Activated CD4-positive, alpha-beta T cell treated with anti-CD3 and anti-CD28 coated beads, Interleukin-2, amount 50 U/mL, for 16 hours (primary cell): ENCODE measurements at places on chromosomes 2 and 18.
A peak's percentile ranks its signal among the peaks of the same experiment; 100 is the strongest.

- peak; percentile 54 for DNase-seq
Measured at GRCh38 chr2:230589497-230590015, 123.1 kb upstream of the CAB39 start.

GRCh38 chr2:84115173-84115857 lies 343.8 kb downstream of the SUCLG1 start:
- DNase-seq, result peak; percentile 23

GRCh38 chr2:1140389-1141003 lies 189.8 kb downstream of the SNTG2 start:
- peak; percentile 34 for DNase-seq

- no peak for DNase-seq
Measured at GRCh38 chr18:44871771-44872170, 191.1 kb downstream of the SETBP1 start.

DNA sequence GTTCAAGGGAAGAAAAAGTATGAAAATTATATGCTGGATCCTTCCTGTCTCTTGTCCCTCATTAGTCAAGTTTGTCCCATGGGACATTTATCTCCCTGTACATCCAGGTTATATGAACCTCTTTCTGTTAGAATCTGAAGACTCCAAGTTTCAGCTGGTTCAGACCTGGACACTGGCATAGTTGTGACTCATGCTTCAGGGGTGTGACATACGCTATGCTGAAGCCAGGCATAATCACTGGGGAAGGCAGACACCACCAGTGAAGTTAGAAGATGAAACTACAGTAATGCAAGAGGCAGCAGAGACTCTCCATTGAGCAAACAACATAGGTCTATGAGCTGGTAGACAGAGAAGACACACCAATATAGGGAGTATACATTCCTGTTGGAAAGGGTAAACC lies 269.7 kb upstream of the SLC8A1 start:
- DNase-seq, result no peak

GRCh38 chr18:31380912-31381311 lies 4.3 kb downstream of the DSG4 start:
- DNase-seq, result no peak

GRCh38 chr2:175218551-175218950 lies 37.0 kb upstream of the ATP5MC3 start:
- DNase-seq, result no peak

GRCh38 chr2:224551693-224552092 lies 33.5 kb downstream of the CUL3 start:
- no peak for DNase-seq

DNA sequence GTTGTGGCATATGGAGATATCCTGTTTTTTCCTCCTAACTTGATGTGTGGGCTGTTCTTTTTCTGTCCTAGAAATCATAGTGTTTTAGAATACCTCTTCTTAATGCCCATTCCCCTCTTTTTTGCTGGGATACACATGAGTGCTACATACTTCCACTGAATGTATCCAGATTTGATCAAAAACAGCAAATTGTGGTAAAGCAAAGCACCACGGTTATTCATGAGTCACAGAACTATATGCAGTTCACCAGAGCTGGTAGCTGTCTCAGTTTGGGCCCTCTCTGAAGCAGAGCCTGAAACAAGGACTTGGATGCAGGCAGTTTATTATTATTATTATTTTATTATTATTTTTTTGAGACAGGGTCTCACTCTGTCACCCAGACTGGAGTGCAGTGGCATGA lies 69.9 kb upstream of the CTLA4 start:
- DNase-seq, result no peak

DNA sequence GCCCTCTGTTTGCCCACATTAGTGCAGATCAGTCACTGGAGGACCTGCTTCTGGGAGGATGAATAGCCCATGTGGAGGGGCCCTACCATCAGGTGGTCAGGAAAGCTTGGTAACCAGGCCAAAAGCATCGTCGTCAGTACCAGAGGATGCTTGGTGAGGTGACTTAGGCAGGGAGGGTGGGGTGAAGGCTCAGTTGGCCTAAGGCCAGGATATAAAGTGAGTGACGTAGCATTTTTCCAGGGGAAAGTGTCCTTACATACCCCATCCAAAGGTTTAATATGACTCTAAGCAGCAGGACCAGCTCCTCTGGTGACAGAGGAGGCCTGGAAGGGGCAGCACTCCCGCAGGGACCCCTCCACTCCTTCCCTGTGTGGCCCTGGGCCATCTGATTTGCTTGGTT lies 27.7 kb upstream of the DNMT3A start:
- DNase-seq, result no peak

- no peak for DNase-seq
Measured at GRCh38 chr2:64922482-64923384, 66.5 kb upstream of the SLC1A4 start.

GRCh38 chr2:96452053-96452452 lies 53.1 kb downstream of the NEURL3 start:
- DNase-seq, result no peak

GRCh38 chr2:169091761-169092519 lies 22.6 kb downstream of the DHRS9 start:
- DNase-seq, result no peak

DNA sequence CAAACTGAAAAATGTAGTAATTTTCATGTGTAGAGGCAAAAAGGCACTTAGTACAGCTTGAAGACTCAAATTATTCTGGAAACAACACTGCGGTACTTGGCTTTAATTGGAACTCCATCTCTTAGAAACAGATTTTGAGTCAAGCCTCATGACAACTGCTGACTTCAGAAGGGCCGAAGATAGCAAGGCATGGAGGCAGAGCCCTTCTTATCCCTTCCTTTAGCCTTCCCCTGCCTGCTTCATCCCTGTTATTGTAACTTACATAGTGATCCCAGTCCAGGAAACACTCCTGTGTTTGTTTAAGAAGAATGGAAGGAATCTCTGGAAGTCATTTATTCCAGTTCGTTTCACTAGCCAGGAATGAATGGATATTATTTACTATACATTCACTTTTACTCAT lies 110.9 kb upstream of the FAM98A start:
- no peak for DNase-seq

DNA sequence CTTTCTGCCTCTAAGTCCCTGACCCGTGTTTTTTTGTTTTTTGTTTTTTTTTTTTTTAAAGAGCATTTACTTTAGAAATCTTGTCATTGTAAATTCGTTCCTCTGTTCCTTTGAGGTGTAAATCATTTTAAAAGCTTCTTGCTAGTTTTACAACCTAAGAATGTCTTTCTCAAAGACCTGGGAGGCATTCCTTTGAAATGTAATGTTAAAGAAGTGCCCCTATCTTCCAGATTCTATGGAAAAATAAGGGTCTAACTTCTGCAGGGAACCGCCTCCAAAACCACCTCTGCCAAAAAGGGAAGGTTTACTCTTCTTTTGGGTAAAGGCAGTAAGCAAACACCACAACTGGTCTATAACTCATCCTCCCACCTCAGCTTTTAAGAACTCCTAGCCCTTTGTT lies 259.6 kb upstream of the ZNF804A start:
- DNase-seq, result no peak

DNA sequence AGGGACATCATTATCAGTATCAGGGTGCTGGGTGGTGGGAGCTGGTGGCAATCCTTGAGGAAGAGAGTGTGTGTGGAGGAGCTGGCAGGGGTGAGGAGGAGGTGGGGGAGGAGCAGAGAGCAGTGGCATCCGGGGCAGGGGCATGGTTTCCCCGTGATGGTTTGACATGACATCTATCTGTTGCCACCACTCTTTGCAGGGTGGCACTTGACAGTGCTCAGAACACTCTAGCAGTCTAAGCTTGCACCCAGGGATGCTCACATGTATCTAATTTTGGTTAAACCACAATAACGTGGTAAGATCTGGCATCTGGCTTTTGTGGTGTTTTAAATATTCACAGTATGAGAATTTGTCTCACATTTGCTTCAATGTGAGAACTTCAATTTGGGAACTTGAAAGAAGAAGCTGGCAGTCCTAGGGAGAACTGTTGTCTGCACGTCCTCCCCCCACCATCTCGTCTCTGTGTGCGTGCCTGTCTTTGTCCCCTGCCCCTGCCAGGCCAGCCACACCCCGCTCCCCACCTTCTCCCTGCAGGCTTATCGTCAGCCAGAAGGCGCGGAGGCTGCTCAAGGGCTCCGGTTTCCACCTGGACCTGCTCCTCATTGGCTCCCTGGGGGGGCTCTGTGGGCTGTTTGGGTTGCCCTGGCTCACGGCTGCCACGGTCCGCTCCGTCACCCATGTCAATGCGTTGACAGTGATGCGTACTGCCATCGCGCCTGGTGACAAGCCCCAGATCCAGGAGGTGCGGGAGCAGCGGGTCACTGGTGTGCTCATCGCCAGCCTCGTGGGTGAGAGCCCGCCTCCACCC lies 11.7 kb downstream of the SLC4A3 start:
- DNase-seq, result peak; percentile 20

- DNase-seq, result no peak
Measured at GRCh38 chr18:51623653-51624052, 426.2 kb upstream of the MEX3C start.

- no peak for DNase-seq
Measured at GRCh38 chr2:33107690-33108482, 161.1 kb downstream of the LTBP1 start.

- no peak for DNase-seq
Measured at GRCh38 chr18:7341581-7342337, 110.9 kb downstream of the LRRC30 start.

DNA sequence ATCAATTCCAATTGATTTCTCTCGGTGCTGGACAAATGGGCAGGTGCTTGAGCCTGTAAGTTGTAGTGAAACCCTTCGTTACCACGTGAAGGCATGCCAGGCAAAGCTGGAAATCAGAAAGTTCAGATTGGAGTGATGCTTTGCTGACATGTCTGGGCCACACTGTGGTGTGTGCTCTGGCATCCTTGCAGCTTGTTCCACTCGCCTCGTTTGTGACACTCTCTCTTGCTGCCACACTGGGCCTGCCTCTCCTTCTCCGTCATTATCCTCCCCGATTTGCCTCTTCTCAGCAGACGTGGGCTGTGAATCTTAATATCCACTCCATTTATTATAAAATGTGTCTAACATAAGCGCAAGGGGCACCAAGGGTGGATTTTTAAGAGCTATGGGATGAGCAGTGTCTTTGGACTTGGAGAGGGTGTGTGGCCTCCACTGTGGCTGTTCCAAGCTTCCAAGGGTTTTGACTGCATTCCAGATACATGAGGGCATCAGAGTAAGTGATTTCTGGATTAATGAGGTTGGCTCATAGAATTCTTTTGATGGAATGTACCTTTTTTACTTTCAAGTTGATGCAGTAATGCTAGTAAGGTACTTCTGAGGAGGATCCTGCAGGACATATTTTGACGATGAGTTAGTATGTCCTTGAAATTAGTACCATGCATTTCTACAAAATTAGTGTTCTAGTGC lies 238.8 kb downstream of the TPGS2 start:
- no peak for DNase-seq

- DNase-seq, result no peak
Measured at GRCh38 chr2:233953087-233953801, 36.1 kb downstream of the TRPM8 start.

DNA sequence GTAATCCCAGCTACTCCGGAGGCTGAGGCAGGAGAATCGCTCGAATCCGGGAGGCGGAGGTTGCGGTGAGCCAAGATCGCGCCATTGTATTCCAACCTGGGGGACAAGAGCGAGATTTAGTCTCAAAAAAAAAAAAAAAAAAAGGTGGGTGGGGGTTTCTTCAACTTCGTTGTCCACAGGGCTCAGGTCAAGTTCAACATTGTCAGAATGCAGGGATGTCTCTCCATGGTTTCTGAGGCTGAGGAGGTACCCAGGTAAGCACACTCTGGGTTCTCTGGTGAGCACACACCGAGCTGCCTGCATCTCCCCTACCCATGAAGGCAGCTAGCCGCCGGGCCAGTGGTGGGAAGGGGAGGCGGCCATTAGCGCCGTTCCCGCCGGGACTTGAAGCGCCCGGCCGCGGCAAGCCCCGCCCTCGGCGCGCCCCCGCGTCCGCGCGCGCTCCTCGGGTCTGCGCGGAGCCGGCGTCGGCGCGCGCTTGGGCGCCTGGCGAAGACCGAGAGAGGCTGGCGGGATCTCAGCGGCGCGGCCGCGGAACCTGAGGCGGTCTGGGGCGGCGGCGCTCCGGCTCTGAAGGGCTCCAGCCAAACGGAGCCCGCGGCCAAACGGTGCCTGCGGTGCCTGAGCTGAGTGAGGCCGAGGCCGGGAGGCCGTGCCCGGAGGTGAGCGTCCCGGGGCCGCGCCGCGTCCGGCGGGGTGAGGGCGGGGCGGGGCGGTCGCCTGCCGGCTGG lies at the start of gene UBXN2A:
UBXN2A (plus strand) TSS at position 477 of the 731 bp plus-strand sequence. CDS start 17,852 bp downstream, outside the sequence.
- DNase-seq, result peak; percentile 74

DNA sequence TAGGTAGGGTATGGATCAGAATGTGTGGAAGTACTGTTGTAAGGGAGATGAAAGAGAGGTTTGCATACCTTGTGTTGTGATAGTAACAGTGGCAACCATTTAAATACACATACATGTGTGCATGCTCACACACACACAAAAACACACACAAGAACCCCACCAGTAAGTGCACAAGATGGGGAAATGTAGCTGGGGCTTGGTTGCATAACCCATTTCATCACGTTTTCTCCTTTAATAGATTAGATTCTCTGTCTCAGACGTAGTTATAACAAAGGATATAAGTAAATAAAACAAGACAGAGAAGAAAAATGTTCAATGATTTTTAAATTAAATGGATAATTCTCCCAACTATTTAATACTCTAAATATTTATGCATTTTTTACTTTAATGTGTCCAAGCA lies 13.4 kb downstream of the ARHGAP15 start:
- DNase-seq, result no peak

GRCh38 chr2:54866868-54867267 lies 143.4 kb downstream of the EML6 start:
- no peak for DNase-seq

DNA sequence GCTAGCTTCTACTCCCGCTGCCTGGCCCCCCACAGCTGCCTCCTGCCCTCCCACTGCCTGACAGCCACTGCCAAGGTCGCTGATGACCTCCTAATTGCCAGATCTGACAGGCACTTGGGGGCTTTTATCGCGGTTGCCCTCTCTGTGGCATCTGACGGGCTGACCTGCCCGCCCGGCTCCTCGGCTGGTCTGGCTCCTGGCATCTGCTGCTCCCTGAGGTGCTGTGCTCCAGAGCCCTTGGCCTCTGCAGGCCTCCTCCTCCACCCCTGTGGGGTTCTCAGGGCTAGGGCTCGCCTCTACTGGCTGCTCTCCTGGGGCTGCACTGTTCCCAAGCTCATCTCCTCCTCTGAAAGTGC lies 43.1 kb downstream of the INHBB start:
- no peak for DNase-seq

DNA sequence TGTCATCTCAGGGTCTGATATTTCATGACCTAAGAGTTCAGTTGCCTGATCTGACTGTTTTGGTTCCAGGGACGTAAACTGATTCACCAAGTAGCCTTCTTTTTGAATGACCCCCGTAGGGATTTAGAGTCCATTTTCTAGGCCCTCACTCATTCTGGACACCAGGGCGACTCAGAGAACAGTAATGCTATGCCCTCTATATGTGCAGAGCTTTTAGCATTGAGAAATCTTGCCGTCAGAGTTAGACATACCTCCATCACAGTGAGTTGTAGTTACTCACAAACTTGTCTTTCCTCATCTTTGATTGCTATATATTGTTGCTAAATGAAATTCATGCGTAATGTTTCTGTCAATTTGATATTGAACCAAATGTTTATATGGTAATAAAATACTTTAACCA lies 92.3 kb downstream of the OSBPL6 start:
- DNase-seq, result no peak
